ENCODE measurements at places on chromosomes 7 and 10.

DNA sequence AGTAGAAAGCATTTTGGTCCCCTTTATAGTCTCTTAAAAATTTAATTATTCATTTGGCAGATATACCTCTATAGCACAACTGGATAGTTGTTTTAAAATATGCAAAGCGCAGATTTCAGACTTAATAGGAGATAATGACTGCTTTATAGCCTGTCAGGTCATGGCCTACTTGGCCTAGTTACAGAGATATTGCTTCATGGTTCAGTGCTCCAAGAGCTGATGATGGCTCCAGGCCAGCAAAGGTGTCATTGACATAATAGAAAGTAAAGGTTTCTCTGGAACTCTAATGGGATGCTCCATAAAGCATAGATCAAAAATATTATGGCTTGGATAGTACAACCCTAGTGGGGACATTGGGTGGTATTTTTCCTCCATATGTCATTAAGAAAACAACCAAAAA is 285.7 kb downstream of the NXPH1 start:
- no peak for DNase-seq

DNA sequence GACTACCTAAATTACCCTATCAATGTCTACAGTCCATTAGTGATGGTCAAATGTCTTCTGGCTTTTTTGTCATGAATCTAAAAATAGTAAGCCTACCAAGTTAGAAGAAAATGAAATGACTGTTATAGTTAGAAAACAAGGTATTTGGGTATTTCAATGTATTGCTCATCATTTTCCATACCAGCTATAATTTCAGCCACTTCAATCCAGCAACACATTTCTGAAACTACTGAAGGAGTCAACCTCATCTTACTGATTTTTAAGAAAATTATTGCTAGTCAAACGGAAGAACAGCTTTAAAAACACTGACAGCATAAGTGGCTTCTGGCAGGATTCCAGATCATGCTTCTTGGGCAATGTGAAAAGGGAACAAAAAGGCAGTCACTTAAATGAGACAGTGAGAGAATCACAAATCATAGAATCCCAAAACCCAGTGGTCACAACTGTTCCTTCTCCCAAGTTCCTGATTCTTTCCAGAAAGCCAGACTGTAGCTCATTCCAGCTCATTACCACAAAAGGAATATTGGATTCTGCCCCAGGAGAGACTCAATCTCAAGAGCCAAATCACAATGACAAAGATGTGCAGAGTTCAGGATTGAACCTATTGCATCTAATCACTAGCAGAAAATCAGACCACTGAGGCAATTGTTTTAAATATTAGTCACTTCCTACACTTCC is 61.2 kb upstream of the LRRN3 start:
- DNase-seq: no peak

GRCh38 chr10:98326621-98327027 is 58.6 kb upstream of the LOXL4 start:
- DNase-seq: no peak

DNA sequence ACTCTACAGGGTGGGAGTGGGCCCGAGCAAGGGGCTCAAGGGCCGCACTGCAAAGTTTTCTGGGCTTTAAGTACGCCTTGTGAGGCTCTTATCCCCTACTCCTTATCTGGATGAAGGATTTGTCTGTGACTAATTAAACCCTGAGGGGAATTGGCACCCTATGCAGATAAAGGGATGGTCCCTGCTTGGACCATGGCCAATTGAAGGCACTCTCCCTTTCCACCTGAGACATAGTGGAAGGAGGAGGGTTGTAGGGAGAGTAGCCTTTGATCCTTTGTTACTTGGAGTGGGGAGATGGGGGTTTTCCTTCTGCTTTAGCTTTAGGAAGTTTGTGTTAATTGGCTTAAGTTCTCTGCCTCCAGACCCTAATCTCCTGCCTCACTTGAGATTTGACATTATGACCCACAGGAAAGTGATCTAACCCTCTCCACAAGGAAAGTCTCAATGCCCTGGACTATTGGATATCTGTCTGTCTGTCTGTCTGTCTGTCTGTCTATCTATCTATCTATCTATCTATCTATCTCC is 1158.8 kb upstream of the SORCS1 start:
- DNase-seq: no peak

DNA sequence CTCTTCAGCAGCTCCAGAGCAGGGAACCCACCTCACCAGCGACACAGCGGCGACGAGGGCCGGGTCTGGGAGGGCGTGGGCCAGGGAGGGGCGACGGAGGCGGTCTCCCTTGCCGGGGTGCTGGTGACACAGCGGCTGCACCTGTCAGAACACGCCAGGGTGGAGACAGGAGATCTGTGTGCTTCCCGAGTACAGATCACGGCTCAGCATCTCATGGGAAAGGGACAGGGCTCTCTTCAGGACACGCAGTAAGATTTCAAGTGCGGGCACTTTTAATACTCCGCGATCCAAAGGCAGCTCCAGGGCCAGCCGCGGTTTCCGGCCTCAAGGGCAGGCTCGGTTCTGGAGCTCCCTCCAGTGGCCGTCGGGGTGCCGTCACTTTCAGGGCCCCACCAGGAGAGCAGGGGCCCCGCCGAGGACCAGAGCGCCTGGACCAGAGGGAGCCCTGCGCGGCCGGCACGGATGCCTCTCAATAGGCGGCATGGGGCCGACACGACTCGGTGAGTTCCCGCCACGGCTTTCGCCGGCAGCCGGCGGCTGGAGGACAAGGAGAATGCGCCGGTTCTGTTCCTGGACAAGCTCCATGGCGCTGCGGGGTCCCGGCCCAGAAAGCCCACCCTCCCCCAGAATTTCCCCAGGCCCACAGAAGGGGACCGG is 21.4 kb downstream of the GPR146 start:
- peak; percentile 81 for DNase-seq

GRCh38 chr7:143015926-143016490 is 10.9 kb downstream of the OR9A2 start:
- no peak for DNase-seq

GRCh38 chr10:132248455-132249225 is 59.1 kb downstream of the STK32C start:
- peak; percentile 37 for DNase-seq

Data from CD4-positive, alpha-beta T cell treated with Interleukin-1 beta for 1 hour (primary cell).